NCI-H1105 treated with DMSO at 0.1 percent for 48 hours (cell line): ENCODE measurements at places on chromosomes 3 and 15.

DNA sequence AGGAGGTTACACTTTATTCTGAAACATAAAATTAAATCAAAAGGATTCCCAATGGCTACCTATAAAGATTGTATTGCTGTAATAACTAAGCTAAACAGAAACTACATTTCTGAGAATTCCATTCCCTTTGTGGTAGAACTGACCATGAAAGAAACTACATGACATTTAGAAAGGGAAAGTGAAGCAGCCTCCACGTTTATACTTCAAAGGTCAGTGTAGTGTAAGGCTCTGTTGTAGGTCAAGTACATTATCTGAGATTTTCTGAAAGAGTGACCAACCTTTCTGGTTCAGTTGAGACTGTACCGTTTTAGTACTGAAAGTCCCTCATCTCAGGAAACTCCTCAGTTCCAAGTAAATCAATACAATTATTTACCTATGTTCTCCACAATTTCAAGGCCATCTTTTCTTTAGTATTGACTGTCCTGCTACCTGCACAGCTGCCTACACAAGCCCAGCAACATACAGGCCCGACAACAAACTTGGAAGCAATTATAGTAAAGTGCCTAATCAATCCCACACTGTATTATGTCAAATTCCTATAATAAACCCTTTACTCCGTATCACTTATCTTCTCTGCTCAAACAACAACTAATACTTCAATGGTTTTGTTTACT is 343.0 kb downstream of the PLOD2 start:
- DNase-seq, result no peak

DNA sequence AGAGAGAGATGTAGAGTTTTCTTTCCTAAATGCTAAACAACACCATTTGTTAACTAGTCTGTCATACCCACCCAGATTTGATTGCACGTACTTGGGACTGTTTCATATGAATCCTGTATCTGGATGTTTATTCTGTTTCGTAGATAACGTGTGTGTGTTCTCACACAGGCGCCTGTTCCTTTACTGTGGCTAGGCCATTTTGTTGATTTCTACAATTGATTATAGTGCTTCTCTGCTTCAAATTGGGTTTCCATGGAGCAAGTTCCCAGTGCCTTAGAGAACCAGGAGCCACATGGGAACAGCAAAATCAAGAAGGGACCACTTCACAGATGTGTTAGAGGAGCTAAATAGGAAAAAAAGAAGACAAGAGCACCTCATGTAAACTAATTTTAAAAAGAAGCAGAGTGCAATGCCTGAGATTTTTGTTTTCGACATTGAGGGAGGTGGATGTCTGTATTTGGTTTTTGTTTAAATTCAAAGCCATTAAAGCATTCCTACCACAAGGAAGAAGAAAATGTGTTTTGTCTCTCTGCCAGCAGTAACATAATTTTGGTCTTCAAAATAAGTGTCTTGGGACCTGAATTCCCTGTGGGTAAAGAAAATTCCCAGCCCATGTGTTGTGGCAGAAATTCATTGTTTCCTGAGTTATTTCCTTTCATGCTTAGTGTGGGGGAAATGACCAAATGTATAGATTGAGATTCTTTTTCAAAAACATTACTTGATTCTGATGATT is 424.0 kb upstream of the C2CD4B start:
- DNase-seq, result no peak

DNA sequence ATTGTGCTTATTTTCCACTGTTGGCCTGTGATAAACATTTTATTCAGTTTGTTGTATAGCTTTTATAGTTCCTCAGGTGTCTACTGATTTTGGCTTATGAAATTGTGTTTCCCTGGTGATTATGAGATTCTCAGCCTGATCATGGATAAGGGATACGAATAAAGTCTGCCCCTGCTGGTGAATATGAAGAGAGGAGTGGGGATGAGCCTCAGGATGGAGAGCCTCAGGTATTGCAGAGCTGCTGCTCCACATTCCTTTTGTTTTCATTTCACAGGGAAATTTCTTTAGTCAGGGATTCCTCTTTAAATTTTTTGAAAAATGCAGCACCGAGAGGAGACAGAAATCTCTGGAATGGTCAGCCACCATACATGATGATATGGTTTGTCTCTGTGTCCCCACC is 14.7 kb upstream of the RAB6B start:
- peak; percentile 3 for DNase-seq

DNA sequence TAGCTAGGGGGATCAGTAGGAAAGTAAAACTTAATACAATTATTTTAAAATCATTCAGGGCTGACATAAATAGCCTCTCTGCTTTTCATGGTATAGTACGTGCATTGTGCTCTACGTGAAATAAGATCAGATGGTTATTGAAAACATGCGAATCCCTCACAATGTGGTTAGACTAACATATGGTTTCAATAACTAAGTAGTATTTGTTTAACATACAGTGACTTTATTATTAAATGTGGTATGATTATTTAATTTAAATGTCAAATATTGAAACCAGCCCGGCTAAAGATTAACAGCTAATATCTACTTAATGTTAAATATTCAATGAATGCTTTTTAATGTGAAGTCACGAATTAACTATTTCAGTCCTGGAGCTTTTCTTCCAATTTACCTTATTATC is 473.9 kb upstream of the THBS1 start:
- no peak for DNase-seq

GRCh38 chr15:35166730-35167359 is 81.8 kb upstream of the NANOGP8 start:
- DNase-seq, result no peak
